ENCODE measurements at places on chromosomes 11 and 22. TPM values are rescaled to one million over a fixed set of nuclear protein-coding genes. Genes with fewer than 3 reads are reported as not detected.
A peak's percentile ranks its signal among the peaks of the same experiment; 100 is the strongest.

GRCh38 chr11:47511917-47512316 lies 41.0 kb downstream of the CELF1 start:
- H3K36me3 ChIP-seq: no peaks in the 10 kb centered on the region
- no peak for DNase-seq
- H3K27ac ChIP-seq: peak overlapping the region; percentile 12
- H3K4me3 ChIP-seq: no peak overlapping the region
- peaks cover 46% of the 10 kb centered on the region for H3K4me1 ChIP-seq

DNA sequence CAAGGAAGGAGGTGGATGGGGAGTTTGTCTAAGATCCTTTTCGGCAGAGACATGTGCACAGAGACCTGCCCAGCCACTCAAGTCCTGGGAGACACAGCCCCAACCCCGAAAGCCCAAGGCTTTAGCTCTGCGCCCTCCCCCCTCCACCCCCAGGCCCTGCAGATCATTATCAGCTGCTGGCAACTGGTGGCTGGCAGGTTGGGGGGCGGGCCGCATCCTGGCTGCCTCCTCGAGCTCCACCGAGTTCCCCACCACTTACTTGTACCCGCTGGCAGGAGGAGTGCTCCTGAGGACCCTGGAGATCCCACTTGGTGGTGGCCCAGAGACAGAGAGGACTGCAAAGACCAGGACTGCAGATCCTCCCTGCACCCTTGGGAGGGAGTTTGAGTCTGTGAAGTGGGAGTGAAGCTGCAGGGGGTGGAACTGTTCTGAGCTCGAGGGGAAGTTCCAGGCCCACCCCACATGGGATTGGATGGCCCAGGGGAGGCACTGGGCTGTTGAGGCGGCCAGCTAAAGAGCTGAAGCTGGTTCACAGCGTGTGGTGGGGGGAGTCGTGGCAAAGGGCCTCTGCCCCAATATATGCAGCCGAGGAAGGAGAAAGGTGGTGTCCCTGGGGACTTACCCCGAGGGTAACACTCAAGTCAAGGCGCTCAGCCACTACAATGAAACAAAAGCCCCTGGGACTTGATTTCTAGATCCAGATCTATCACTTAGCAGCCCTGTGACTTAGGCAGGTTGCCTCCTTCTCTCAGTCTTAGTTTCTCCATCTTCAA lies 19.9 kb upstream of the CCDC86 start:
- H3K4me1 ChIP-seq: no peaks in the 10 kb centered on the region
- H3K27me3 ChIP-seq: no peaks in the 10 kb centered on the region
- no peak for DNase-seq
- H3K27ac ChIP-seq: no peak overlapping the region
- H3K36me3 ChIP-seq: no peaks in the 10 kb centered on the region

DNA sequence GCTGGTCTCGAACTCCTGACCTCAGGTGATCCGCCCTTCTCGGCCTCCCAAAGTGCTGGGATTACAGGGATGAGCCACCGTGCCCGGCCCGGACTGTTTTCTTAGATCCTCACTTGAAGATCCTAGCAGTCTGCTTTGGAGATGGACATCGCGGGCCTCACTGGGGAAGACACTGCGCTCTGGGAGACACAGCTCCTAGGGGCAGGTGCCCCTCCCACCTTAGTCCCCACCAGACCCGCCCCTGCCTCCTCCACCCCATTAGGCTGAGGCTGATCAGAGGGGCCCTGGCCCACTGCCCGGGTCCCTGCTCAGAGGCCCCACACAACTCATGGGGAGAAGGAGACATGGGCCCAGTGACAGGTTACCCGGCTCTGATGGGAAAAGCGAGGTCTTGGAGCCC lies 11.3 kb upstream of the LTO1 start:
- H3K27me3 ChIP-seq: no peaks in the 10 kb centered on the region
- H3K27ac ChIP-seq: no peak overlapping the region
- no peak overlapping the region for H3K4me3 ChIP-seq
- no peaks in the 10 kb centered on the region for H3K36me3 ChIP-seq

DNA sequence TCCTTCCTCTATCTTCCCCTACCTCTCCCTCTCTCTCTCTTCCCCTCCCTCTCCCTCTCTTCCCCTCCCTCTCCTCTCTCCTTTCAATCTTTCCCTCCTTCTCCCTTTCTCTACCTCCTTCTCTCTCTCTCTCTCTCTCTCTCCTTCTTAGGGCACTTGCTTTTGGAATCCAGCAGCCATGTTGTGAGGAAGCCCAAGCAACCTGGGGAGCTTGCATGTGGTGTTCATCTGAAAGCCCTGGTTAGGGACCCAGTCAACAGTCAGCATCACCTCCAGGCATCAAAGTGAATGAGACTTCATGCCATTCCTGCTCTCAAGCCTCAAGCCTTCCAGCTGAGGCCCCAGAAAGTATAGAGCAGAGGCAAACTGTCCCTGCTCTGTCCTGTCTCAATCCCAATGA lies 65.6 kb upstream of the SHISAL1 start:
- H3K4me1 ChIP-seq: no peaks in the 10 kb centered on the region
- peaks cover 5% of the 10 kb centered on the region for H3K27me3 ChIP-seq
- DNase-seq: no peak
- no peak overlapping the region for H3K27ac ChIP-seq
- no peak overlapping the region for H3K4me3 ChIP-seq

DNA sequence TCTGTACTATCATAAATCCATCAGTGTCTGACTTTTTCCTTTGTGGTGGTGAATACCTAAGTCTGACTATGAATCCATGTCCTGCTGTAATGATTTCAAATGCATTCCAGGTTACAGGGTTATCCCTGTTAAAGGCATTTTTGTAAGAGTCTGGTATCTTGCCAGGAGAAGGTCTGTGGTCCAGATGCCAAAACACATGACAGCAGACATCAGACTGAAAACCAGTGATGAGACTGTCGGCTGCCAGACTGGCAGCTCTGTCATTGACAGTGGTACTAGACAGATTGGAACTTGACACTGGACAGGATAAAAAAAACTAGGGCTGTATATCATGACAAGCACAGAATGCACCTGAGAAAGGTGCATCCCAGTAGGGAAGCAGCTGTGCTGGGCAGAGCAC lies 301.8 kb upstream of the FAT3 start:
- H3K27ac ChIP-seq: no peak overlapping the region
- no peak for DNase-seq
- H3K36me3 ChIP-seq: no peaks in the 10 kb centered on the region
- no peaks in the 10 kb centered on the region for H3K27me3 ChIP-seq
- no peaks in the 10 kb centered on the region for H3K4me1 ChIP-seq

DNA sequence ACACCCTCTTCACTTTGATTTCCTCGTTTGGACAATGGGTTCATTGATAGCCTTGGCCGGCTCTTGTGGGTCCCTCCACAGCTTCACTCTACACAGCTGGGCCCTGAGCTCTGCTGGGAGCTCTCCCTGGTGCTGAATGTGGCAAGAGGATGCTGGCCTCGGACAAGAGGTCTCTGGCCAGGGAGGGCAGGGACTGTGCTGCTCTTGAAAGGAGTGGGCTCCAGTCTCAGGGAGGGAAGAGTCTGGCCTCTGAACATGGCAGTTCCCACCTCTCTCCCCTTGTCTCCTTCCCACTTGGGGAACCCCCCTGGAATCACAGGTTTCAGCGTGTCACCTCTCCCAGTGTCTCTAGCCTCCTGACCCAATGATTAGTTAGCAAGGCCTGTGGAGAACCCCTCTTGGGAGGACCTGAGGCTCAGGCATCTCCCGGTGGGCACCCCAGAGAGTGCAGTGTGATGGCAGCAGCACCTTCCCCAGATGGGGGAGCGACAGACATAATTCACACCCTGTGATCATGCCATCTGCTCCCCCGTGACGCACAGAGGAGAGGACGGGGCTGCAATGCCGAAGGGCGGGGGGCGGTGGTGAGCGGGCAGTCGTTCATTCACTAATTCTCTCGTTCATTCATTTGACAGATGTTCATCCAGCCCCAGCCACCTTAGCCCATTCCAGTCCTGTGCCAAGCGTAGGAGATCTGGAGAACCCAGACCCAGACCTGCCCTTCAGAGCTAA lies 2.8 kb upstream of the CABP7 start:
- H3K4me1 ChIP-seq: no peaks in the 10 kb centered on the region
- no peak overlapping the region for H3K4me3 ChIP-seq
- no peak overlapping the region for H3K27ac ChIP-seq
- peaks cover 44% of the 10 kb centered on the region for H3K27me3 ChIP-seq

DNA sequence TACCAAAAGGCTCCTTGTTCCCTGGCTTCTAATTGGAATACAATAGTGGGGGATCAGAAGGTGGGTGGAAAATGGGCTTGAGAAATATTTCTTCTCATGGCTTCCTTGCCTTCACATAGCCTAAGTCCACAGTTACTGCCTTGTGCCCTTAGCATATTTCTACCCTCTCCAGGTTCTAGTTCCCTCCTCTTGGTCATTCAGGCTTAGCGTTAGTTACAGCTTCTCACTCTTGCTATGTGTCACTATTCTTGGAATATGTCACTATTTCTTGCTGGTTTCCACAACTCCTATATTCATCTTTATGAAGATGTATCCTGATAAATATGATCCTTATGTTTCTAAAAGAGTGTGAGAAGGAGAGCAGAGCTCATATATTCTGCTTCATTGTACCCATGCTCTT lies 2.5 kb downstream of the OR2D2 start:
- H3K4me3 ChIP-seq: no peak overlapping the region
- no peaks in the 10 kb centered on the region for H3K4me1 ChIP-seq
- H3K27ac ChIP-seq: no peak overlapping the region
- H3K27me3 ChIP-seq: peaks cover 2% of the 10 kb centered on the region

DNA sequence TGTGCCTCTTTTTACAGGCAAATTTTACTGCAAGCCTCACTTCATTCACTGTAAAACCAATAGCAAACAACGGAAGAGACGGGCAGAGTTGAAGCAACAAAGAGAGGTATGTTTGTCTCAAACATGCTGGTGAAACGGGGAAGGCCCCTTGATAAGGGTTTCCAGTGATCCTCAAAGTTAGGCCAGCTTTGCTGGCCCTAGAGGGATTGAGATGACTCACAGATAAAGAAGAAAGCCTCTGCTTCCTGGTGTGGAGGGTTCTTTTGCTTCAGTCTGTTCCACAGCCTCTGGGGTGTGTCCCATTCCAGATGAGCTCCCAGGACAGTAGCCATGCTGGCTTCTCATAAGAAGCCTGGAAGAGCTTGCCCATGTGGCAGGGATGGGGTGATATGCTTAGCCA lies 118.9 kb upstream of the PARVA start:
- no peak for DNase-seq
- H3K27me3 ChIP-seq: no peaks in the 10 kb centered on the region
- H3K4me1 ChIP-seq: no peaks in the 10 kb centered on the region
- no peak overlapping the region for H3K27ac ChIP-seq

DNA sequence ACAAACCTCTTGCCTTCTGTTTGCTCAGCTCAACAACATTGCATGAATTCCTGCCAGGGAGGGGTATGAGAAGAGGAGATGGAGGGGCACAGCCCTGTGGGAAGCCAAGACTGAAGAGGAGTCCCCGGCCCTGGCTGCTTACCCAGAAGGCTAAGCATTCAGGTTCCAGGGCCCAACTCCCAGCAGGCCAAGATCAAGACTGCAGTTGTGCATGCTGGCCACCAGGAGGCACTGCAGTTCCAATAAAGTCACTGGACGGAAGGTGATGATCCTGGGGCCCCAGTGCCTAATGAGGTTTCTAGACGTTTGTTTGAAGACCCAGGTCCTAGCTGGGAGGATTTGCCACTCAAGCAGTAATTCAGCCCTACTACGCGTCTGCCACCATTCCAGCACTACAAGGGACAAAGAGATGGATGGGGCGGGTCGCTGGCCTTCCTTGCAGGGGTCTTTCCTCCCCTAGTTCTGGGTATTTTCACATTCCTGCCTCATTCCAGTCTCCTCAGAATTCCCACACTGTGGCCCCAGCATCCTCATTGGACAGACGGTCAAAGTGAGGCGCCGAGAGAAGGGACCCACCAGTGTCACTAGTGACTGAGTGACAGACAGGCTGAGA lies 23.6 kb downstream of the ALX4 start:
- H3K4me3 ChIP-seq: no peak overlapping the region
- no peaks in the 10 kb centered on the region for H3K27me3 ChIP-seq
- peak overlapping the region; percentile 53 for H3K27ac ChIP-seq
- DNase-seq: peak; percentile 91

DNA sequence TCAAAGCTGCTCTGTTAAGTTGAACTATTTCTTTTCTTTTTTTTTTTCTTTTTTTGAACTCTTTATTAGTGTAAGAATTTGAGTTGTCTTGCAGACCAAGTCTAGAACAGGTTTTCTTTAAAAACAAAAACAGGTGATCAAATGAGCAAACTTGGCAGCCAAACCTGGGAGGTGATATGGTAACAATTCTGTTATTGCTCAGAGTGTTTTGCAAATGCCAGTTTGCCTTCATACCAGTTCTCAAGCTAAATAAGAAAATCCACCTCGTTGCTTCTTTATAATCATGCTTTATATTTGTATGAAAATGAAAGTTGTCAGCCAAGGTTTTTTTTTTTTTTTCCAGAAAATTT lies 76.9 kb downstream of the DEPDC5 start:
- H3K36me3 ChIP-seq: no peaks in the 10 kb centered on the region
- no peak overlapping the region for H3K4me3 ChIP-seq
- H3K27me3 ChIP-seq: no peaks in the 10 kb centered on the region
- no peak overlapping the region for H3K27ac ChIP-seq
- no peak for DNase-seq

The FGF3 gene
- total RNA-seq: not detected

The ADAMTS8 gene
- not detected for total RNA-seq

The POLD4 gene
- 14.3 TPM for total RNA-seq

The TSSK2 gene
- not detected for total RNA-seq

The ANAPC15 gene
- 58.9 TPM for total RNA-seq

The CD82 gene
- total RNA-seq: 16.0 TPM

The PARVG gene
- 14.7 TPM for total RNA-seq

The CRACR2B gene
- total RNA-seq: 1.1 TPM
